ENCODE measurements at places on chromosomes 16 and 17.

DNA sequence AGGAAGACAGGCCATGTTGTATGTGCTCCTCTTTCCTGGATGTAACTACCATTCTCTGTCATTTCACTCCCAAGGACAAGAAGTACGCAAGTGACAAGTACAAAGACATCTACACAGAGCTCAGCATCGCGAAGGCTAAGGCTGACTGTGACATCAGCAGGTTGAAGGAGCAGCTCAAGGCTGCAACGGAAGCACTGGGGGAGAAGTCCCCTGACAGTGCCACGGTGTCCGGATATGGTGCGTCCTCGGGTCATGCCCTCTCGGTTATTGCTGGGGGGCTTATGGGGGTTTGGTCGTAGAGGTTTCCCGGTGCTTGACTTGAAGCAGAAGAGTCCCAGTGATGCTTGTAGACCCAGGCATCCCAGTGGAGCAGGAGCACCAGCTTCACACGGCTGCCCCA is 29.0 kb downstream of the PLD6 start:
- no peak for DNase-seq

GRCh38 chr16:85385463-85386331 is 227.4 kb upstream of the GSE1 start:
- DNase-seq, result no peak

DNA sequence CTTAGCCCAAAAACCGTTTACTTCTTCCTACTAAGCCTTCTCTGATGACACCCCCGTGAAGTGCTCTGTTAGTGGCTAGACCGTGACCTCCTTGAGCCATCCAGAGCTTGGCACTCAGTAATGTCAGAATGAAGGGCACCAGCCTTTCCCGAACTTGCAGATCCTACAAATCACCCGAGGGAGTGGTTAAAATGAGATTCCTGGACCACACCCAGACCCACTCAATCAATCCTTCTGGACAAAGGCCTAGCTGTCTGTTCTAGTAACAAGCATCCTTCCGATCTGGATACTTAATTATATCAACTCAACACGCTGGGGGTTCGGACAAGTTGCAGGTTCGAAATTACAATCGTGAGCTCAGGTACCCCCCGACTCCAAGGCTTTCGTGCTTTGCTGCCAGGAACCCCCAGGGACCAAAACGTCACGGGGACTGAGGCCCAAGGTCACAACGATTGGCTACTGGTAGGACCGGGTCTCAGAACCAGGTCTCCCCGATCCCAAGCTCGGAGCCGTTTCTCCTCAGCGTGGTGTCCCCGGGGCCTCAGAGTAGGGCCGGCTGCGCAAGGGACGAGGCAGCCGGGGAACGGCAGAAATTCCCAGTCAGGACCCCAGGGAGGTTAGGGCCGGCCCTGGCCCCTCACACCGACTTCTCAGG is 527 bp downstream of the CIAPIN1 start:
- peak; percentile 31 for DNase-seq

- peak; percentile 36 for DNase-seq
Measured at GRCh38 chr17:33234930-33235685, 58.0 kb downstream of the ASIC2 start.

DNA sequence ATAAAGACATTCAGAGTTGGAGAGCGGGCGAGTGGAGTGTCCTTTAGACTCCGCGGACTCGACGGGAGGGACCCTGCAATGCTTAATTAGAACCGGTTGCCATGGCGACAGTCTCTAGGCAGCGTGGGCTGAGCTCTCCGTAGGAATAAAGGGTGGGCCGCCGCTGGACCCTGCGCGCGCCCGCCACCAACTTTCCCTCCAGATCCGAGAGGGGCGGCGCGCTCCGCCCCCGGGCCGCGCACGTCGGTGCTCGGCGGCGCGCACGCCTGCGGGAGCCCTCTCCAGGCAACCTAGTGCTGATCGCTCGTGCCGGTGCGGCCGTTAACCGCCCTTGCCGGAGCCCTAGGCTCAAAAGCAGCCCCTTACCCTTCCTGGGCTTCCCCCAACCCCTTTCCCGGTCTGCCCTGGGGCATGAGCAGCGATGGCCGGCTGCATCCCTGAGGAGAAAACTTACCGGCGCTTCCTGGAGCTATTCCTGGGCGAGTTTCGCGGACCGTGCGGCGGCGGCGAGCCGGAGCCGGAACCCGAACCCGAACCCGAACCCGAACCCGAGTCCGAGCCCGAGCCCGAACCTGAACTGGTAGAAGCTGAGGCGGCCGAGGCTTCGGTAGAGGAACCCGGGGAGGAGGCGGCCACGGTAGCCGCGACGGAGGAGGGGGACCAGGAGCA is at the start of gene PPM1E:
Gene PPM1E, plus strand, starts transcription at position 278 of the 669 bp plus-strand sequence.
- peak; percentile 12 for DNase-seq

GRCh38 chr16:88059701-88060386 is 108.6 kb downstream of the BANP start:
- DNase-seq, result no peak

- DNase-seq, result no peak
Measured at GRCh38 chr16:55390630-55391237, 66.7 kb downstream of the IRX6 start.

DNA sequence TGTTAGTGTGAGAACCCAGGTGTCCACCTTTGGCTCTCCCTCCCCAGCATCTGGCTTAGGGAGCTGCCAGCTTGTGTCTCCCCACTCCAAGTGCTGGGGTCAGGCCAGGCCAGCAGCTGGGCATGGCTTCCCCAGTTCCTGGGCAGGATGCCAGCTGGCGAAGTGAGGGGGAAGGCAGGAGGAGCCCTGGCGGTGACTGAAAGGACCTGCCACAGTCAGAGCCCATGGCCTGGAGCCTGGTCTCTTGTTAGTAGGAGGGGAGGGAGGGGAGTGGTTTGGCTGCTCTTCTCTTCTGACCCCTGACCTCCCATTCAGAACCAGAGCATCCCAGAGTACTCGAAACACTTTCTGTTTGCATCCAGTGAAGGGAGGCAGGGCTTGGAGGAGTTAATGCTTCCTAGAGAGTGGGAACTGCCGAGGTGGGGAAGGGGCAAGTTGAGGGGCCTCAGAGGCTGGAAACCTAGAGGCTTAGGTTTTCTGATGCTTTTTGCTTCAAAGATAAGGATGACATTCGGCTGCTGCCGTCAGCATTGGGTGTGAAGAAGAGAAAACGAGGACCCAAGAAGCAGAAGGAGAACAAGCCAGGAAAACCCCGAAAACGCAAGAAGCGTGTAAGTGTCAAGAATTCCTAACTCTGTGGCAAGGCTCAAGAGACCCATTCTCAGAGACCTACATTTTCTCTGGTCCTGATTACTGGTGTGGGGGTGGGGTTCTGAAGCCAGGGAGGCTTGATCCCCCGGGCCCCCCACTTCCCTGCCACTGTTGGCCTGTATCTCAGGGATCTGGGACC is 772 bp downstream of the CHD3 start:
- peak; percentile 96 for DNase-seq

DNA sequence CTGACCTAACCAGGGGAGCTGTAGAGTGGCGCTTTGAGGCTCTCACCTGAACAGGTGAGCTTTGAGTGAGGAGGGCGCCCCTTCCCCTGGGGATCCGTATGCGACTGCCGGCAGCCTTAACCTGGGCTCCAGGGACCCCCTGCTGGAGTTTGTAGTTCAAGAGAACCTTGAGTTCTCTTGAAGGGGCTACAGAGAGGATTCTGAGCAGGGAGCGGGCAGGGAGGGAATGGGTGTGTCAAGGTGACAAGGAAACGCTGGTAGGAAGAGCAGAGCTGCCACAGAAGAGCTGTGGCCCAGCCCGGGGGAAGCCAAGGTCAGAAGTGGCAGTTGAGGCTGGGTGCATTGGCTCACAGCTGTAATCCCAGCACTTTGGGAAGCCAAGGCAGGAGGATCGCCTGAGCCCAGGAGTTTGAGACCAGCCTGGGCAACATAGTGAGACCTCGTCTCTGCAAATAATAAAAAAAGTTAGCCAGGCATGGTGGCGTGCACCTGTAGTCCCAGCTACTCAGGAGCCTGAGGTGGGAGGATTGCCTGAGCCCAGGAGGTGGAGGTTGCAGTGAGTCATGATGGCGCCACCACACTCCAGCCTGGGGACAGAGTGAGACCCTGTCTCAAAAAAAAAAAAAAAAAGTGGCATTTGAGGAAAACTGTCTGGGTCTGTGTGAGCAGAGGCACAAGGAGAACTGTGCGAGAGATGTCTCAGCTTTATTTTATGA is 1.2 kb downstream of the LLGL2 start:
- DNase-seq, result peak; percentile 82

- DNase-seq, result no peak
Measured at GRCh38 chr16:11783319-11784037, 13.6 kb downstream of the ZC3H7A start.

GRCh38 chr16:81432937-81433557 is 11.6 kb upstream of the CMIP start:
- DNase-seq, result no peak

- DNase-seq, result no peak
Measured at GRCh38 chr16:68762996-68763756, 26.1 kb downstream of the CDH1 start.

GRCh38 chr16:3728424-3729160 is 11.3 kb upstream of the TRAP1 start:
- no peak for DNase-seq

DNA sequence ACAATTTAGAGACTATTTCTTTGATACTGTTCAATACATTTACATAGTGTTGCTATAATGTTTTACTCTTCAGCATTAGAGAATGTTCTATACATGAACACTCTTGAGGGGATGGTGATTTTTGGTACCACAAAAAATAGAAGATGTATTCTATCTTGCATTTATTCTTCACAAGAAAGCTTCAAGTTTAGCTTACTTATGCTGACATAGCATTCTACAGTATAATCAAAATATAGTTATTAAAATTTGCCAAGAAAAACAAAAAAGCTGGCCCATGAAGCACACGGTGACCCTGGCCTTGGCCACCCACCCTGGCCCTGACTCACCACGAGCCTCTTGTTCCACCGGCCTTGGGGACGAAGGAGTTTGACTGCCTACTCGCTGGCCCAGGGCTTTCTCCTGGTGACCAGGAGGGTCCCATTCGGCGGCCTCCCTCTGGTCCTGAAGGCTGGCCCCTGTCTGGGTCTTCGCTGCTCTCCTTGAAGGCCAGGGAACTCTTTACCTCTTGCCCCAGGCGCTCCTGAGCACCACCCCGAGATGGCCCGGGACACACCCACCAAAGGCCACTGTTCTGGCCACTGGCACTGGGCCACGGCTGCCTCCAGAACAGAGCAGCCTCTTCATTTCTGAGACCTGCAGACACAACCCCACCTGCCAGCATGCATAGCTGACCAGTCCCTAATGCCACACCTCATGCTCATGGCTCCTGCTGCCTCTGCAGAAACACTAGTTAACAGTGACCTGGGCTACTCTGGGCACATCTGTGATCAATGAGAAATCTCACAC is 22.5 kb upstream of the ICAM2 start:
- DNase-seq, result no peak

DNA sequence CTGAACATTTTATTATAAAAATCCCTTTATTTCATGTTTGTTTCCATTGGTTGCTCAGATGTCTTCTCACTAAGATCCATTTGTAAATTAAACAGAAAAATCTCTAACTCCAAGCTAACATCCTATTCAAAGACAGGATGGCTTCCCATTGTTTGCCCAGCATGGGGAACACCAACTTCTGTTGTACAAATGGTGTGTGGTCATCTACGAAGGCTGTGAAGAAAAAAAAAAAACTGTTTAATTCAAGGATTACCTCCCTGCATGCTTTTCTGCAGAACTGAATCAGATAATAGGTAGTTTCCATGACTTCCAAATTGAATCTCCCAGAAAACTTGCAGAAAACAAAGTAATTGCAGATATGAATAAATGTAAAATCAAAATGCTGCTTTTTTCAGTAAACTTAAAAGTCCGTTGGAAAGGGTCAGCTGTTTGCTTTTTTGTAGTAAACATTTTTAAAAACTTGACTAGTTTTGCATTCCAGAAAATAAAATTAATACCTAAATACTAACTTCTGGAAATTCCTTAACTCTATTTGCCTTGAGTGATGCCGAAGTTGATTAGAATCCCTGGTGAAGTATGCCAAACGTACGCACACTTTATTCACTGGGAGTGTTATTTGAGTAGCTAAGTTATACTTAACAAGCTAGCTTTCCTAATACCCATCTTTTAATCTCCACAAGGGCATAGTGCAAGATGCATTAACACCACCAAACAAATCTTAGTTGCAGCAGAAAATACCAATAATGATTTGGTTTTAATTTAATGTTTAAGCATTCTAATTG is 7.7 kb downstream of the SALL1 start:
- DNase-seq, result no peak

- peak; percentile 10 for DNase-seq
Measured at GRCh38 chr16:88789594-88789993, 4.6 kb upstream of the PIEZO1 start.

- DNase-seq, result no peak
Measured at GRCh38 chr16:74252329-74252728, 44.3 kb upstream of the PSMD7 start.

- DNase-seq, result no peak
Measured at GRCh38 chr16:21227866-21228265, 5.6 kb upstream of the ANKS4B start.

- DNase-seq, result no peak
Measured at GRCh38 chr16:23114131-23114904, 34.9 kb downstream of the USP31 start.

DNA sequence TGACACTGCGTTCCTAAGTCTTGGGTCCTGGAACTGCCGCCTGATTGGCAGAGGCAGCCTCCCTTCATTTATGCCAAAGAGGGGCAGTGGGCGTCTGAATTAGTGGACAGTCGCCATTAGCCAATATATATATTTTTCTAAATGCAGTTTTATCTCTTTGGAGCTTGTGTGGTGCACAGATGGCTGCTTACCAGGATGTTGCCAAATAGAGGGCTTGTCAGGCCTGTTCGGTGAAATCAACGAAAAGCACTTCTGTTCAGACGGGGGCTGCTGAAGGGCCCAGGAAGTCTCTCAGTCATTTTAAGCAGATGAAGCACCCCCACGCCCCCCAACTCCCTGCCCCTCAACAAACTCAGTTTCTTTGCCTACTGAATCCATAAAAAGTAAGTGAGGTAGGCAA is 66.0 kb downstream of the RAP1GAP2 start:
- no peak for DNase-seq

GRCh38 chr17:9472541-9472940 is 103.1 kb downstream of the STX8 start:
- peak; percentile 10 for DNase-seq

All from transverse colon (tissue), 4 donors.